Stimulated activated CD4-positive, alpha-beta T cell treated with anti-CD3 and anti-CD28 coated beads, Interleukin-4, amount 100 ng/mL, for 1 hour (primary cell): ENCODE measurements at places on chromosomes 1 and 21.

GRCh38 chr1:167312871-167313270 lies 92.2 kb downstream of the POU2F1 start:
- no peak for DNase-seq

DNA sequence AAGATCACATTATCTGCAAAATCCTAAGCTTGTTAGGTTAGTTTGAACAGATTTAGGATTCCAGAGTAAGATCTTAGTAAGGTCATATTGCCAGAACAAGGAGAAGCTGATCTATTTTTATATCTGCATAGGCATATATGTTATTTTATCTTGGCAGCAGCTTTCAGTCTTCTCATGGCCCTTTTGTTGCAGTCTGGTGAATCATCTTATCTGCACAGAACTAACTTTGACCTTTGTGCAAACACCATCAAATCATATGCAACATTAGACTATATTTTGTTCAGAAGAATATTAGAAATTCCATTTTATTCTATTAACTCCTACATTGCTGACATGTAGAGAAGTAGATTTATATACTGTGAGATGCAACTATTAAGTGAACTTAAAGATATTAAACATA lies 107.3 kb downstream of the CLEC20A start:
- no peak for DNase-seq

GRCh38 chr1:36622741-36623648 lies 140.3 kb upstream of the CSF3R start:
- no peak for DNase-seq

- no peak for DNase-seq
Observed at GRCh38 chr21:29296446-29296845, 2.3 kb upstream of the BACH1 start.

DNA sequence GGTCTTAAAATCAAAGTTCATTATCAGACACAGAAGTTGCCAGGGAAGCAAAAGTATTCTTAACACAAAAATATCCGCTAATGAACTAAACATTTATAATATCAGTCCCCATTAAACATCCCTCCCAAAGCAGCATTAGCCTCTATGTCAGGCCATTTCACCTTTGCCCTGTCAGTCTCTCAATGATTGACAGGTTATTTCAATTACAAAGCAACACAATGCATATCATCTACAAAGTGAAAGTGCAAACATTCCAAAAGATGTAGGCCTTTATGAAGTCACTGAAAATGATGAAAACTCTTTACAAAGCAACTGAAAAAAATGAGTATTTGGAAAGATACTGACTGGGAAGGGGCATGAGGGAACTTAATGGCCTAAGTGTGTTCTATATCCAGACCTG lies 14.1 kb downstream of the ENAH start:
- no peak for DNase-seq

DNA sequence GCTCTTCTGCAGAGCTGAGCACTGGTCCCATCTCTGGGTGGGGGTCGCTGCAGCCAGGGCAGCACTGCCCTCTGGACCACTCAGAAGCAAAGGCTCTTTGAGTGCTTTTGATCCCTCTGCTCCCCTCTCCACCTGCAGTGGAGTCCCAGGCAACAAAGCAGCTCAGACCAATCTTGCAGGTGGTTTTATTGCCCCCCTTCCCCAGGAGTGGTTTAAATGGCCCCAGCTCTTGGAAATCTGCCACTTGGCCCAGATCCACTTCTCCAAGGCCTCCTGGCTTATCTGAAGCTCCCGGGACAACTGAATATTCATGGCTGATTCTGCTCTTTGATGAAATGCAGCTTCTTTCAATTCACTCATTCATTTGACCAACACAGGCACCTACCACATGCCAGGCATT lies 2.7 kb downstream of the STUM start:
- DNase-seq: no peak

DNA sequence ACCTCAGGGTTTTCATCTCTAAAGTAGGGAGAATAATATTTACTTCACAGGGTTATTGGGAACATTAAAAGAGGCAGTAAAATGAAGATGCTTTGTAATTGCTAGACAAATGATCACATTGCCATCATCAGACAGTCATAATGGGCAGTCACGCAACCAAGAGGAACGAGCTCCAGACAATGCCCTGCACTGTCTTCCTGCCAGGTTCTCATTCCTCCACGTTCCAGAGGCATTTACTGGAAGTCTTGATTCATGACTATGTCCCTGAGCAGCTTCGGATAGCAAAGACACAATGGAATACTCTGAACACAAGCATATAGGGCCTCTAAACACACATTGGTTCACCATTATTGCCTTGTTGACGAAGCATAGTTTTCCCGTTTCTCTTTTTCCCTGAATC lies 389.7 kb downstream of the NTNG1 start:
- no peak for DNase-seq

DNA sequence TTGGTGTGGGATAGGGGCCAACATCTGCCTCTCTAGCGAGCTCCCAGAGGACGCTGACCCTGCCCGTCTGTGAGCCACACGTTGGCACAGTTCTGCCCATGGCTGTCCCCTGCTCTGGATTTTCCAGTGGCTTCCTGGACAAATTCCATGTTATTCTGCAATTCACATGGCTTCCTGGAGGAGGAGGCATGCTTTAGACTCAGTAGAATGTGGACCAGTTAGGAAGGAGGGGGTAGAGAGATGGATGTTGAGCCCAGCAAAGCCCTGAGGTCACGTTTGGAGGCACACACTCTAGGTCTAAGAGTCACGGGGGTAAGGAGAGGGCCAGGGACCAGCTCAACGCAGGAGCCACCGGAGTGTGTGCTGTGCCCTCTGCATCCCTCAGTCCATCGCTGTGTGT lies 12.2 kb downstream of the COL8A2 start:
- DNase-seq: no peak

GRCh38 chr1:32878637-32879041 lies 7.7 kb upstream of the HPCA start:
- DNase-seq: no peak
